ENCODE measurements at places on chromosomes 5 and 9. TPM values are rescaled to one million over a fixed set of nuclear protein-coding genes. Genes with fewer than 3 reads are reported as not detected.

GABRA1 gene
- not detected for total RNA-seq

SLC6A18 gene
- not detected for total RNA-seq

FGF1 gene
- total RNA-seq = not detected

PNPLA7 gene
- 0.58 TPM for total RNA-seq

MTMR12 gene
- total RNA-seq = 28.7 TPM

MVB12B gene
- total RNA-seq = 0.09 TPM

CDC37L1 gene
- 7.9 TPM for total RNA-seq

SLC36A3 gene
- total RNA-seq = not detected

SPATA31C1 gene
- 0.07 TPM for total RNA-seq

CRAT gene
- total RNA-seq = 14.8 TPM

PPP1R26 gene
- total RNA-seq = 26.8 TPM

PLAC8L1 gene
- 0.27 TPM for total RNA-seq

STK10 gene
- total RNA-seq = 7.5 TPM

All from K562 (cell line).